ENCODE measurements at places on chromosomes 6 and 20.

GRCh38 chr20:59692139-59692538 is 87.8 kb downstream of the PHACTR3 start:
- no peak for DNase-seq

DNA sequence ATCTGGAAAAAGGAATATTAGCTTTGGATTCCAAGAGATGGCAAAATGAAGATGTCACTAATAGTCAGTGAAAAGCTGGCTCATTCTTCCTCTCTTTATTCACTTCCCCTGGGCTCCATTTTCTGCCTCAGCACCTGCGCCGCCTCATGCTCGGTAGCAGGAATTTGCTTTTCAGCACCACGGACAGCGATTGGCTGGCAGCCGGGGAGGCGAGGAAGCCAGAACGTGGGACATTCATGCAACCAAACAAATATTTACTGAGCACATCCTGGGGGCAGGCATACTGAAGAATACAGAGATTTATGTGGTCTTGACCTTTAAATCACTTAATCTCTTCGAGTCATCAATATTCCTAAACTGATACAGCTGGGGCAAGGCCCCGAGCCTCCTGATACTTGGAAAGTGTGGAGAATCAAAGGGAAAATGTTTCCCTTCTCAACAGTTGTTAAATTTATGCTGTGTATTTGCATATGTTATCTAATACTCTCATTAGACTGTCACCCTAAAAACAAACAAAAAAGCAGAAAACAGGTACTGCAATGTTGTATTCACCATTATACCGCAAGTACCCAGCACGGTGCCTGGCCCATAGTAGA is 12.1 kb upstream of the PDYN start:
- DNase-seq = peak; percentile 8

GRCh38 chr6:28657769-28658465 is 132.2 kb downstream of the GPX5 start:
- peak; percentile 33 for DNase-seq

- no peak for DNase-seq
These were observed 2.7 kb downstream of the FBXO9 start for GRCh38 chr6:53067849-53068361.

DNA sequence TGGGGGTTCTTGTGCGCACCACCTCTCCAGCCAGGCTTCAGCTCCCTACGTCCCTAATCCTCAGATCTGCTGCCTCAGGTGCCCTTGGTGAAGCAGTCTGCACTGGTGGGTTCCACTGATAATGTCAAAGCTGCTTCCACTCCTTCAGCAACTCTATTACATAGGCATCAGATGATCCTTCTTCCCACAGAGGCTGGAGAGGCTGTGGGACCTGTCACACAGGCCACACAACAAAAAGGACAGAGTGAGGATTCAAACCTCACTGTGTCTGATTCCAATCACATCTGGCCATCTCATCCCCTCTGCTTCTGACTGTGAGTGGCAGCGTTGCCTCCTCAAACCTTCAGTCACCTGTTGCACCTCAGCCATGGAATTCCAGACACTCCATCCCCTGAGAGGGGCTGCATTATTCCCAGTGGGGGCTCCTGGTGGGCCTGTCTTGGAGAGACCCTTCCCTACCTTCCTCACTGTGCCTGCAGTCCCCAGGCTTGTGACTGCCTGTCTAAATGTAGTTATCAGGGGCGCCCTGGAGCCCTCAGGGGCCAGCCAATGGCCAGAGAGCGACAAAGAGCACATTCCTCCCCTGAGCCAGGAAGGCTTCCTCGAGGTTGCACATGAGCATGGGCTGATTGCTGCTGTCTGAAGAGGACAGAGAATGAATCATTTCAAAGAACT is 211.4 kb upstream of the ECI2 start:
- DNase-seq = no peak

DNA sequence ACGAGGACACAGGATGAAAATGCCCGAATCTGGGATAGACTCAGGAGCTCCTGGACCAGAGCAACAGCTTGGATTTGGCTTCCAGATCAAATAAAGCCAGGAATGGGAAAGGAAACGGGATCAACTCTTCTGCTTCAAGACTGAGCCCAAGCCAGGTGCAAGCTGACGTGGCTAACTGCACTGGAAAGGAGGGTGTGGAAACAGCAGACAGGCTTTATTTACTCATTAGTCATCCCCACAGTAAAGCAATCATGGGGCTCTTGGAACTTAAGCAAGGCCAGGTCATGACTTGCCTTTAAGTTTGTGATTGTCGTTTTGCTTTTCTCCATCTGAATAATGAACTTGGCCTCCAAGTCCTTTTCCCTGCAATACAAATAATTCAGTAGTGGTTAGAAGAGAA is 45.2 kb downstream of the KIF16B start:
- no peak for DNase-seq

- DNase-seq = no peak
These were observed 62.0 kb upstream of the CD93 start for GRCh38 chr20:23147964-23148730.

Measured in substantia nigra (tissue), 51 donors.